ENCODE measurements at places on chromosomes 4 and X. TPM values are rescaled to one million over a fixed set of nuclear protein-coding genes. Genes with fewer than 3 reads are reported as not detected.

DNA sequence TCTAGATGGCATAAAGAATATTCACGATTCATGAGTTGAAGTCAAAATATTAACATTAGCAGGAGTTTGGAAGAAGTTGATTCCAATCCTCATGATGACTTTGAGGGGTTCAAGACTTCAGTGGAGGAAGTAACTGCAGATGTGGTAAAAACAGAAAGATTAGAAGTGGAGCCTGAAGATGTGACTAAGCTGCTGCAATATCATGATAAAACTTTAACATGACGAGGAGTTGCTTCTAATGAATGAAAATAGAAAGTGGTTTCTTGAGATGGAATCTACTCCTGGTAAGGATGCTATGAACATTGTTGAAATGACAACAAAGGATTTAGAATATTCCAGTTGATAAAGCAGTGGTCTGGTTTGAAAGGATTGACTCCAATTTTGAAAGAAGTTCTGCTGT is 70.1 kb upstream of the TMLHE start:
- DNase-seq: no peak

The EMD gene
- 49.2 TPM for total RNA-seq

The SORCS2 gene
- total RNA-seq: 0.21 TPM

DNA sequence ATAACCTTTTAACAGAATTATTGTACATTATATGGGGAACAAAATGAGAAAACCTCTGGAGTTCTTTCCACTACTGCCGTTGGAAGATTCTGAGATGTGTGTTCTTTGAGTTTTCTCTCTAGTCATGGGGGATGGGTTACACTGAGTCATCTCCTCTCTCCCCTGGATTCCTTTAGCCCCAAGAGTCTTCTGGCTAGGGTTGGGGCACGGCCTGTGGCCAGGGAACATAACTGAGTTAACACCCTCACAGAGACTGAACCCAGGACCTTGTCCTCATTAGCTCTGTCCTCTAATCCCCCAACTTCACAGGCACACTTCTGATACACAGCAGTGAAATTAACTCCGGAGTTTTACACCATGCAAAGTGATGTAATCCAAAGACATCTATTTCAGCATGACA is 142.3 kb upstream of the F9 start:
- no peak for DNase-seq

GRCh38 chrX:111886678-111887077 is 10.7 kb downstream of the TRPC5OS start:
- DNase-seq: no peak

DNA sequence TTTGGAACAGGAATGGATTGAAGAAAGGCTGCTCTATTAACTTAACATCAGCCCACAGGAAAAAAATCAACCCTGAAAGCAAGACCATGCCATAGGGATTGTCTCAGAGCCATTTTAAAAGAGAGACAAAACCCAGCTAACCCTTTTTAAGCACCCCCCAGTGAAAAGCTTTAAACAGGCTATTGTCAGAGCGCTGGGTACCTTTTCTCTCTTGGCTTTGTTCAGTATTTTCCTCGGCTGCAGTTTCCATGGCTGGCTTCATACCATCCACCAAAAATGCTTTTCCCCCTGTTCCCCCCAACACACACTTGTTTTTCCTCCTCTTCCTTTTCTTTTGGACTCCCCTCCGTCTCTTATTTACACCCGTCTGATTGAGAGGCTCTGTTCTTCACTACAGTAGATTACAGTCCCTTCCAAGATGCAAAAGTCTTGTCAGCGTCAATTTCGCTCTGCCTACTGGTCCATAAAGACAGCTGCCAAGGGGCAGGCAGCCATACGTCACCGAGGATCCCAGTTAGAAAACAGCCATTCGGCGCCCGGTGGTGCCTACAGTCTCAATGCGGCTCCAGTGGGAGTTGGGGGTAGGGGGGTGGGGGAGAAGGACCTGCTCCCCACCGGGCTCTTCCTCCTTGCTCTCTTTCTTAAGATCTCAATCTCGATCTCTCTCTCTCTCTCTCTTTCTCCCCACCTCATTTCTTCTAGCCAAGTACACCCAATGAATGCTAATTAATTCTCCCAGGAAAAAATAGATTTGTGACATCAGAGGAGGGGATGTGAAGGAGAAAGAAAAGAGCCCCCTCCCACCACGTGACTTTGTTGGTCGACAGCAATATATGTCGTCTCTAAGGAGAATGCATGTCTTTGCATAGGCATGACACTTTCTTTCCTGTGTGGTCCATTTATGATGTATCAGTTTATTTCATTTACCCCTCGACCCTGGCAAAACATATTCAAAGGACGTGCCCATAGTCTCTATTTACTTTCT is at the start of gene GPM6B:
Gene GPM6B (minus strand): TSS at position 451 of the 985 bp plus-strand sequence. CDS start 189 bp downstream, at position 262.
- no peak for DNase-seq

The SHROOM3 gene
- total RNA-seq: not detected

DNA sequence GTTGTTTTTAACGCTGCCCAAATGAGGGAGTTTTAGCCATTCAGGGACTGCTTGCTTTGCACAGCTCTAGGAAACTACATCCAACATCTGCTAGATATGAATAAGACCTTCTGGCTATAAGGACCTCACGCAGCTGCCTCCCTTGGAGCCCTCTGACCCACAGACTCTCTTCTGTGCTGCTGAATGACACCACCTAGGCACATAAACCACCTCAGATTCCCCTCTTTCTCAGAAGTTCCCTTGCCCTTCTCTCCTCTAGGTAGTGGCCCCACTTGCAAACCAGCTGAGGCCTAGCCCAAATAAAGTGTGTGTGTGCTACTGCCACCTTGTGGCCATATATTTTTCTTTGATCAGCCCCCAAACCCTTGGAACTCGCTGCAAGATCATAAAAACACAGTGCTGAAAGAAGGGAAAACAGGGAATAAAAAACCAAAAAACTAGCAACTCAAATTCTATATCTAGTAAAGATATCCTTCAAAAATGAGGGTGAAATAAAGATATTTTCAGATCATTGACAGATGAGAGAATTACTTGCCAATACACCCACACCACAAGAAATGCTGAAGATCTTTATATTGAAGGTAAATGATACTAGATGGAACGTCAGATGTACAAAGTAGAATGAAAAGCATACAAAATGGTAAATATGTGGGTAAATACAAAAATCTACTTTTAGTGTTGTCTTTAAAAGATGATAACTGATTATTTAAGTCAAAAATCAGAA is 265.9 kb downstream of the ADAMTS3 start:
- no peak for DNase-seq

GRCh38 chrX:83529950-83530349 is 21.9 kb downstream of the POU3F4 start:
- no peak for DNase-seq

The AREG gene
- 0.38 TPM for total RNA-seq

The ABLIM2 gene
- total RNA-seq: 0.25 TPM

DNA sequence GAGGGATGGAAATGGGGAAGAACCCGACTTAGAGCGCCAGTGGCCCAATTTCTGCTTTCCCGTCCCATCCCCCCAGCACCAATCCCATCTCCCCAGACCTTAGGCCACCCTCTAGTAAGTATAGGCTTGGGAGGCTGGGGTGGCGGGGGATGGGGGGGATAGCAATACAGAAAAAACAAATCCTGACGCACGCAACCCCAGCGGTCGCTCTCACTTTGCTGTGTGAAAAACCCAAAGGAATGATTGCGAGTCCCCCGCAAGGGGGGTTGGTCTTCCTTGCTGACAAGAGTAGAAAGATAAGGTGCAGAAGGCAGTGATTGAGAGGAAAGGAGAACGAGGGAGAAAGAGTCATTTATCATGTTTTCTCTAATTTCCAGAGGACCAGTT is 863 bp downstream of the CPE start:
- DNase-seq: no peak

GRCh38 chr4:169823685-169824084 is 65.9 kb upstream of the HPF1 start:
- DNase-seq: no peak

The LRAT gene
- not detected for total RNA-seq

- DNase-seq: no peak
Observed at GRCh38 chrX:101485212-101485949, at the start of gene ARMCX4. ARMCX4 (plus strand) TSS chrX:101485456; CDS start chrX:101488590, 3,134 bp downstream.

DNA sequence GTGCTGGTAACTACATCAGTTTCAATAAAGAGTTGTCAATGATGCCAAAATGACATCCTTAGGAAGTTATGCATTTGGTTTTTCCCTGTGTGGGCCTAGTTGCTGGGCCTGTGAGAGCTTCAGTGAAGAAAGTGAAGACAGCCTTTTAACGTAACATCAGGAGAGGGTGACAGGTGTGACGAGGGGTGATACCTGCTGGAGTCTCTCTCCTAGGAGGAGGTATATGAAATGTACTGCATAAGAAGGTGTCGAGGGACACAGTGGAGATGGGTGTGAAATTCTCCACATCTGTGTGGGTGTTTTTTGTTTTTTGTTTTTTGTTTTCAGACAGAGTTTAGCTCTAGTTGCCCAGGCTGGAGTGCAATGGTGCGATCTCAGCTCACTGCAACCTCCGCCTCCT is 49.2 kb downstream of the EVC start:
- DNase-seq: no peak

- DNase-seq: no peak
Observed at GRCh38 chr4:15327311-15328298, 100.2 kb upstream of the C1QTNF7 start.

DNA sequence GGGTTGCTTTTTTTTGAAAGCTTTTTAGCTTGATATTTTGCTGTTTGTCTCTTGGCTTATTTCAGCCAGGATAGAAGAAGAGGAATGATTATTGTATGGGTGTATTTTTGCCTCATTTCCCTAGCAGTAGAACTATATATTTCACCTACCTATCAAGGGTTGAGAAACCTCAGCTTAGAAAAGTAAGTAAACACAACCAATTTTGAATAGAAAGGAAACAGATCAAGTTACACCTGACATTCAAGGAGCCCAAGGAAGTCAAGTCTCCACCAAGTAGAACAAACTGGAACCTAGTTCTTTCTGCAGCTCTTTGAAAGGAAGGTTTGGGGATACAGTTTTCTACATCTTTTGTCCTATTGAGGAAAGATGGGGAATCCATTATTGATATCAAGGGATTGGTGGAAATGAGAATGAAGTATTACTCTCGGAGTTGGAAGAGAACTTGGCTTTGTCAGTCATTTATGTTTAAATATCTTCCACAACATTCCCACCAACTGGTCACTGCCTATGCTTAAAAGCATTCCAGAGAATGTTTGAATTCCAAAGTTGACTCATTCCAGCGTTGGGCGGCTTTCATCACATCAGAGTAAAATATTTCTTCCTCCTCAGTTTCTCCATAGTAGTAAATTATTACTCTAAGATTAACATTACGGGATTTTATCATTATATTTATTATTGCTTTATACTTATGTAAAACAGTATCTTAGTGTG is 207.8 kb upstream of the CNKSR2 start:
- DNase-seq: no peak
